ENCODE measurements at places on chromosomes 4 and X. TPM values are rescaled to one million over a fixed set of nuclear protein-coding genes. Genes with fewer than 3 reads are reported as not detected.

- no peak for DNase-seq
Measured at GRCh38 chrX:139039041-139039440, 327.5 kb upstream of the FGF13 start.

Gene GRIA2
- polyA plus RNA-seq = not detected

- DNase-seq = no peak
Measured at GRCh38 chr4:115042496-115042895, 70.9 kb downstream of the NDST4 start.

Gene SMPX
- polyA plus RNA-seq = 207 TPM

- DNase-seq = no peak
Measured at GRCh38 chrX:102339312-102340298, 92.6 kb downstream of the NXF2 start.

Gene GPRIN3
- 0.30 TPM for polyA plus RNA-seq

GRCh38 chr4:29560452-29560851 is 1159.7 kb upstream of the PCDH7 start:
- DNase-seq = no peak

DNA sequence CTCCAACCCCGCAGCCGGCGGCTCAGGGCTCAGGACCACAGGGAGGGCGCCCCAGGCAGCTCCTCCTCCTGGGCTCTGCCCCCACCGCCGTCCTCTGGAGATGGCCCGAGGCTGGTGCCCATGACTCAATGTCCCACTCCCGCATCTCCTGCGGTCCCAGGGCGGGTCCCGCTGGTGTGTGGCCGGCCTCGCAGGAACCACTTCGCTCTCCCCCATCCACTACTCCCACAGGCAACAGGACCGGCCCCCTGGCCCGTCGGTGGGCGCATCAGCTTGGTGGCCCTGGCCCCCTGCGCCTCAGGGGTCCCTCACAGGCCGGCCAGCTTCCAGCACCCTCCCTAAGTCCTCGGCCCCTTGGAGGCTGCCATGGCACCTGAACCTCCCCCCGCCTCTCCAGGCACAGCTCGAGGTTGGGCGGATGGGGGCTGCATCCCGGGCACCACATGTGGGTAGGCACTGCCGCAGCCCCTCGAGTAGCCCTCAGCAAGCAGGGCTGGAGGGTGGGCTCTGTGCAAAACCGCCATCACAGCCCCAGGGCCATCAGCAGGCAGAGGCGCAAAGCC is 22.8 kb upstream of the SPON2 start:
- no peak for DNase-seq

DNA sequence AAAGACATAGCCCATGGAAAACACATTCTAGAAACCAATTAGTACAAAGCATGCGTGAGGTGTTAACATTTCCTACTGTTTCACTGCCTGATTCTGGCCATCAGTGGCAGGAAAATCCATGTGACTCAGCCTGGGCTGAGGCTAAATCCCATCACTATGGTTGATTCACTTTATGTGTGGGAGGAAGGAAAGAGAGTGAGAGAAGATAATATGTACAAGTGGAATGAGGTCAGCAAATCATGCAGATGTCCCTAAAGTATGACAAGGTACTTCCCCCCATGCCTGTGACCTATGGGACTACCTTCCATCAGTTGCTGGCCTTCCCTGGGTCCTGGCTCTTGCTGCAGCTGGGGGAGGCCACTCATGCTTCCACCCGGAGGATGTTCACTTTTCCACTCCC is 64.2 kb upstream of the MAP3K15 start:
- DNase-seq = no peak

- DNase-seq = no peak
Measured at GRCh38 chrX:97743014-97743413, 859.3 kb downstream of the RPA4 start.

Gene TMEM35A
- 0.08 TPM for polyA plus RNA-seq

GRCh38 chr4:30728311-30728710 is 8.1 kb downstream of the PCDH7 start:
- DNase-seq = no peak

GRCh38 chrX:109654516-109655109 is 29.6 kb upstream of the KCNE5 start:
- no peak for DNase-seq

- no peak for DNase-seq
Measured at GRCh38 chr4:61301271-61301670, 101.1 kb downstream of the ADGRL3 start.

- DNase-seq = no peak
Measured at GRCh38 chrX:99348256-99348655, 1061.8 kb downstream of the PCDH19 start.

Gene DCUN1D4
- polyA plus RNA-seq = 13.5 TPM

DNA sequence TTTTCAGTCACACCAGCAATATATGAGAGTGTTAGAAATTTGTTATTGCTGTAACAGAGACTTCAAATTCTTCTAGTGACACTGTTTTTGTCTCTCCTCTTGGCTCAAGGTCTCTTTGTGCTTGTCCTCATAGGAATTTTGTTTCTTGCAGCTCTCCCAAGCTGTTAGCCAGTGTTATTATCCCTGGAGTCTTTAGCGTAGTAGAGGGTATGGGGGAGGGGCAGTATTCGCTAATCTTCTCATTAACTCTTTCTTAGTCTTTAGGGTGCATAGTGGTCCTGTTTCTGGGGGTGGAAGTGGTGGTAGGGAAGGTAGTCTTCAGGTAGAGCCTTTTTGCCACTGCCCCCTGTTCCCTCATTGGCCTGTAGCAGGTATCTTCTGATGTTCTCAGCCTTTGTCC is 79.4 kb downstream of the JADE3 start:
- DNase-seq = no peak

Gene CT45A5
- polyA plus RNA-seq = not detected

Gene SULT1B1
- polyA plus RNA-seq = 0.14 TPM

GRCh38 chr4:128823025-128823661 is 13.6 kb downstream of the JADE1 start:
- DNase-seq = no peak

GRCh38 chr4:155659176-155659575 is 7.5 kb upstream of the GUCY1A1 start:
- DNase-seq = no peak

DNA sequence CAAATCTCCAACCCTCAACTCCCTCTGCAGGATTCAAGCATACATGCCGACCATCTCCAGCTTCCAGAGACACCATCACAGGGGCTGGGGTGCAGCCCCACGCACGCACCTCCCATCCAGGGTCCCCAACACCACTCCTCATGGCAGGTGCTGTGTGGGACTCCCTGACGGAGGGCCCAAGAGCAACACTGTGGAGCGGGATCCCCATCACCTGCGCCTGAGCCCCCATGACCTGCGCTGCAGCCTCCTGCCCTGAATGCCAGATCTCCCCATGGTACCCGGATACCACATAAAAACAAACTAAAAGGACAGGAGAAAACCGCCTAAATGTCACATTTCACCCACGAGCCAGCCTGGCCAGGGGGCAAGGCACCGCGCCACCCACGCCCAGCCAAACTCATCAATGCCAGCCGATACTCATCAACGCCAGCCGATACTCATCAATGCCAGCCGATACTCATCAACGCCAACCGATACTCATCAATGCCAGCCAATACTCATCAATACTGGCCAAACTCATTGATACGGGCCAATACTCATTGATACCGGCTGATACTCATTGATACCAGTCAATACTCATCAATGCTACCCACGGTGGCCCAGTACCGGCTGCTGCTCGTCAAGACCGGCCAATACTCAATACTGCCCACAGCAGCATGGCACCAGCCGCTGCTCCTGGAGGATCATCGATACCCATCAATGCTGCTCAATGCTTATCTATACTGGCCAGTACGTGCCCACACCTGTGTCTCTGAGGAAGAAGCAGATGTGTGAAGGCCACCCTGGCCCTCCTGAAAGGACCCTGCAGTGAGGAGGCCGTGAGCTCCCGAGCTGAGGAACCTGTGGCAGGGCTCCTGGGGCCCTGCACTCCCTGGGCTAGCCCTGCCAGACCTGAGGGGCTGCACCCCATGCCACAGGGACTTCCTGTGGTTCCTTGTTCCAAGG is 6.2 kb downstream of the CTBP1 start:
- DNase-seq = peak; percentile 20

Gene CLIC2
- 3.4 TPM for polyA plus RNA-seq

Gene GRIA3
- 0.03 TPM for polyA plus RNA-seq

Gene NPY2R
- not detected for polyA plus RNA-seq

DNA sequence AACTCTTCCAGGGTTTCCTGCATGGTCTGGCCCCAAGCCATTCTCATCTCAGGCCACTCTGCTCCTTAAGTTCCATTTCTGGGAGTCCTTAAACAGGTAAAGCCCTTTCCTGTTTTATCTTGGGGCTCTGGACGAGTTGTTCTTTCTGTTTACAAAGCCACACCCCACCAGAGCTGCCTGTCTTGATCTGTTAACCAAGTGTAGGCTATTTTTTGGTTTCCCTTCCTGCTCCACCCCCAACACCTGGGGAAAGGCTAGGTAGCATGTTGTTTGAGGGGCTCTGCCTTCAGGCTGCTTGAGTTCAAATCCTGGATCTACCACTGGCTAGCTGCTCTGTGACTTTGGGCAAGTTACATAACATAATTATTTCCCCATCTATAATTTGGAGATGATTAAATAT is 40.0 kb downstream of the ERVMER34-1 start:
- no peak for DNase-seq

Gene NOP14
- polyA plus RNA-seq = 45.0 TPM

GRCh38 chr4:58809366-58809765 is 1699.2 kb upstream of the IGFBP7 start:
- no peak for DNase-seq

- no peak for DNase-seq
Measured at GRCh38 chr4:8817813-8818062, 53.9 kb downstream of the HMX1 start.

DNA sequence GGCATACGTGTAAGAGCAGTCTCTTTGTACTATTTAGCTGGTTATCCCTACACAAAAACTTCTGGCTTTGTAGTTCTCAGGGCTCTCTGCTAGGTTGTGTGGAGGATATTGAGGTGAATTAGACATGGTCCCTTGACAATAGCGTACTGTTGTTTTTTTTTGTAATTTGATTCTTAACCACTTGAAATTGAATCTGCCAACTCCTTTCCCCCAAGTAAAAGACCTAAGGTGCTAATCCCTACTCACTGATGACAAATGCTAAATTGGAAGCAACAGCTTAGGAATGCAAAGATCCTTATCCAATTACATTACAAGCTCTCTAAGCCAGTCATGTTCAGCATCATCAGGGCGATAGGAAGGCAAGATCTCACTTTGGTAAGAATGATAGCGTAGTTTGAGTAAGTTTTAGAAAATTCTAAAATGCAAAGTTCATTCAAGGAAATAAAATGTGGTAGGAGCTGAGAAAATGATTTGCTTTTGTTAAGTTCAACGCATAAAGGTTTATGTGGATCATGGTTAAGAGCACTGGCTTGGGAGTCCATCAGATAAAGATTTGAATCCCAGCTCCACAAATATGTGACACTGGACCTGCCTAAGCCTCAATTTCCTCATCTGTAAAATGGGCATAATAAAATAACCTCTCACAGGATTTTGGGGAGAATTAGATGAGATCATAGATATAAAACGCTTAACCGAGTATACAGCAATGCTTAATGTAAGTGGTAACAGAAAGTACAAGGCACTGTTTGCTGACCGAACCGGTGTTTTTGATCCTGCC is 39.3 kb downstream of the DOCK11 start:
- DNase-seq = no peak

GRCh38 chr4:140138428-140138827 is 15.6 kb downstream of the MAML3 start:
- DNase-seq = no peak

- no peak for DNase-seq
Measured at GRCh38 chr4:145218251-145218650, 37.9 kb upstream of the OTUD4 start.

Gene C4orf36
- polyA plus RNA-seq = 0.70 TPM

Gene COX7B2
- not detected for polyA plus RNA-seq

GRCh38 chrX:51406688-51407519 is 74.3 kb downstream of the NUDT10 start:
- no peak for DNase-seq

Gene NHS
- polyA plus RNA-seq = 0.09 TPM

Gene HSD17B11
- 11.3 TPM for polyA plus RNA-seq

Gene HSPA4L
- 4.1 TPM for polyA plus RNA-seq

Gene TBC1D8B
- polyA plus RNA-seq = 0.21 TPM

- DNase-seq = no peak
Measured at GRCh38 chr4:183968502-183968901, 63.4 kb downstream of the STOX2 start.

Gene FGF13
- 54.0 TPM for polyA plus RNA-seq

DNA sequence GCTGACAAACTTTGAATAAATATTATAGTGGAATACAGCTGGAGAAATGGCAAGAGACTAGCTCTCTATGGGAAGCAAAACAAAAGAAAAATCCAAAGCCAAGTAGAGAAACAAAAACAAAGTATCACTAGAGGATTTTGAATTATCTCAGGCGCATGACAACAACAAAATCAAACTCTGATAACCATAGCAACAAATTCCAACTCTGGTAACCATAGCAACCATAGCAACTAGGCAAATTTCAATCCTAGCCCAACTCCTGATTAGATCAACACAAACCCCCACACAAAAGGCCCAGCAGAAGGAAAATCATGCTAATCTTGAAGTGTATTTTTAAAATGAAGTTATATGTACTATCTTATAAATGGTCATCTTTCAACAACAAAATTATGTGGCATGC is 98.4 kb upstream of the MAGEE2 start:
- DNase-seq = no peak

DNA sequence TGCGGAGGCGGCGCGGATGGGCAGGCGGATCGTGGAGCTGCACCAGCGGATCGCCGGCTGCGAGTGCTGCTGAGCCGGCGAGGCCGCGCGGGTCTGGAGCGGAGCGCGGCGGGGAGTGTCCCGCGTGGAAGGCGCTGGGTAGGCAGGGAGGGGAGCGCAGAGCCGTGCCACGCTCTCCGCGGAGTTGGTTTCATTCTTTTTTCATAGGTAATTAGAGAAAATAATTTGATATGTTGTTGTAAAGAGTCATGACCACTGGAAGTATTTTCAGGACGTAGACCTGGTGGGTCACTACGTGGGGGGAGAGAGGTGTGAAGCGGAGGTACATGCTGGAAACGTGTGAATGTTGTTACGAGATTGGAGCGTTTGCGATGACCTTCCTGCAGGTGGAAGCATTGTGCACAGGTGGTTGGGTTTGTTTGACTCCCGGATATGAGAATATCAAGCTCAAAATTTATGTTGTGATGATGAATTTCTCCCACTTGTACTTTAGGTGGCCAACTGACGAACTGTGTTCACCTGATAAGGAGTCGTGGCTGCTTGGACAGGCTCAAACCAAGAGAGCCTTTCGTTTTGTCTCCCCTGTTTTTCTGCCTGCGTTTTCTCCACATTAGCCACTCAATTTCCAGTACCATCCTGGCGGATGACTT is 19.1 kb upstream of the S100P start:
- no peak for DNase-seq

Gene GLUD2
- polyA plus RNA-seq = 0.32 TPM

Gene VSIG4
- polyA plus RNA-seq = 6.7 TPM

- no peak for DNase-seq
Measured at GRCh38 chrX:47595716-47596251, 13.5 kb downstream of the TIMP1 start.

Measured in psoas muscle (tissue), 8 donors.